ENCODE measurements at places on chromosomes 13 and 19. TPM values are rescaled to one million over a fixed set of nuclear protein-coding genes. Genes with fewer than 3 reads are reported as not detected.

The ZNF541 gene
- total RNA-seq, result not detected

The OR7A5 gene
- not detected for total RNA-seq

The ZNF578 gene
- total RNA-seq, result 3.0 TPM

The FUT2 gene
- 2.4 TPM for total RNA-seq
